Stimulated activated CD4-positive, alpha-beta T cell treated with anti-CD3 and anti-CD28 coated beads, Interleukin-1b, Interleukin-23, amount 100 ng/mL, for 1 hour (primary cell): ENCODE measurements at places on chromosomes 7 and 10.

- no peak for DNase-seq
These were observed 97.0 kb downstream of the ALOX5 start for GRCh38 chr10:45471059-45471458.

DNA sequence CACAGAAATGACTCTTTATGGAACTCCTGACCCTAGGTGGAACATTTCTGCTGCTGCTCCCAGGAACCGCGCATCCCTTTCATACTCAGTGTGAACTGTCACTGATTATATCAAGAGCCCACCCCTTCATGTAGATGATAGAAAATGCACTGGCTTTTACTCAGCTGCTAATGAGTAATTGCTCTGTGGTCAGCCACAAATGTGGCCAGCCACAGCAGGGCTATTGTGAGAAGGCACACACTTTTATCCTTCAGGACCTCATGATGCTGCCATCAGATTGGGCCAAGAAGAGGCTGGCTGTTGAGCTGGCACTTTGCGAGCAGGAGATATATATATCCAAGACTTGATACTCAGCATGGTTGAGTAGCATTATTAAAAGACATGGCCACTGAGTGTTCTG is 124.7 kb downstream of the CFAP58 start:
- no peak for DNase-seq

- DNase-seq = no peak
These were observed 88.1 kb downstream of the FOXL3 start for GRCh38 chr7:378041-378420.

DNA sequence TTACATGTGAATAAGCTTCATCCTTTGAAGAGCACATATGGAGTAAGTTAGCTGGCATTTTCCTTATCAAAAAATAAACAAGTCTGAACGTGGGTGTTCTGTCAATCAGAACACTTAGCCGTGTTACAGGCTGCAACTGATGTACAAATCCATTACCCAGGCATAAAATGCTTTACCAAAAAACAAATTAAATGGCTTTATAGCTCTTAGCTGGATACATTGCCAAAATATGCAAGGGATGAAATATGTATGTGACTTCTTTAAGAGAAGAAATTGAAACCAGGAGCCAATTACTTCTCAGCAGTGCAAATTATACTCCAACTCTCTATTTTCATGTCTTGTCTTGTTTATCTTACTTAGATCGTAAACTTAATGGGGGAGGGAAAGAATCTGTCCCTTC is 214.8 kb downstream of the DGKB start:
- DNase-seq = no peak
